ENCODE measurements at places on chromosomes 13 and 19.
A peak's percentile ranks its signal among the peaks of the same experiment; 100 is the strongest.

DNA sequence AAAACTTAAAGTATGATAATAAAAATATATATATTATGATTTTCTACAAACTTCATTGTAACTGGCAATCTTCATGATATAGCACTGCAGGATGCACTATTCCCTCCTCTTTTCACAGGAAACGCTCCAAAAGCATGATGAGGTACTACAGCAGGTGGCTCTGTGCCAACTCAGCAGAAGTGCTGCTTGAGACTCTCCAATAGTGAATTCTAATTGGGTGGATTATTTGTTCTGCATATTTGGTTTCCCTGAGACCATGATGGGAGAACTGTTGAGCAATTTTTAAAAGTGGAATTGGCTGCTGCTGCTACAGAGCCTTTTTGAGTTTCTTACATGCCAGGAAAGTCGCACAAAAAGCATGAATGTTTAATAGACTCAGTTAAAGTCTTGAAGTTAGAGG is 1782.4 kb upstream of the PCDH20 start:
- DNase-seq: no peak

- no peak for DNase-seq
Measured at GRCh38 chr19:29415507-29415906, 110.3 kb upstream of the VSTM2B start.

DNA sequence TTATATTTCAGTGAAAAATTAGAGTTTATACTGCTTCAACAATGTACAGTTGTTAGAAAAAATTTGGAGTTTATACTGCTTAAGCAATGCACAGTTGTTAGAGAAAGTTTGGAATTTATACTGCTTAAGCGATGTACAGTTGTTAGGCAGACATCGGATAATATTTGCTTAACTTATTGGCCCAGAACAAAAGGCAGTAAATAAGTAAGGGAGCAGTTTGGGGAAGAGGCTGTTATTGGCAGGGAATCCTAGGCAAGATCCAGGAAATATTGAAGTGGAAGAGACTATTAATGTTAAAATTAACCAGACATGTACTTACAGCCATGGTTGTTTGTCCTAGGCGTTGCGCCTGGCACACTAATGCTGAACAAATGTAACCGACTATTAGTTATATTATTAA is 166.9 kb downstream of the GPC5 start:
- DNase-seq: no peak

- DNase-seq: no peak
Measured at GRCh38 chr19:44572581-44572900, 40.8 kb upstream of the IGSF23 start.

- DNase-seq: no peak
Measured at GRCh38 chr13:24202215-24202614, 41.7 kb downstream of the SPATA13 start.

- no peak for DNase-seq
Measured at GRCh38 chr13:27911521-27911920, 8.3 kb upstream of the PDX1 start.

DNA sequence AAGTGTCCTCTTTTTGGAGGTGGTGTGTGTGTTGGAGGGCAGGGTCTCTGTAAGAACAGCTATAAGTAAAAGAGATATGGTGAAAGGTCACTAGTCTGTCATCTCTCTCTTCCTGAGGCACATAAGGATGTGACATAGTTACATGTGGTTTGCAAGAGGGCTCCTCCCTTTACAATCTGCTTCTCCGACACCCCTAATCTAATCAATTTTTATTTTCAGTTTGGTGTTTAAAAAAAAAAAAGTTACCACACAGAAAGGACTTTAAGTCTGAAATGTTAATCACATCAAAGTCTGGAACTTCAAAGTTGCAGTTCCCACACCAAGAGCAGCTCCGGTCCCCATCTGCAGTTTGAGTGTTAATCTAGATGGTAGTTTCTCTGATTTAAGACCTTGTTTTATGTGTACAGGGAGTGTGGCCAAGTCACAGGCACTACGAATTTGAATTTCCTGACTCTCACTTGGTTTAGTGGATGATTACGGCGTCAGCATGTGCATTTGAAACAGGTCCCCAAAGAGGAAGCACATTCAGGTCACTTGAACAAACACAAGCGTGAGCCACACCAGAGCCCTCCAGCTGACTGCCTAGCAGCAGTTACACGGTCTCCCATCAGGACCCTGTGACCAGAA is 53.1 kb downstream of the FOXO1 start:
- peak; percentile 74 for DNase-seq

GRCh38 chr19:29475469-29475868 is 50.3 kb upstream of the VSTM2B start:
- no peak for DNase-seq

DNA sequence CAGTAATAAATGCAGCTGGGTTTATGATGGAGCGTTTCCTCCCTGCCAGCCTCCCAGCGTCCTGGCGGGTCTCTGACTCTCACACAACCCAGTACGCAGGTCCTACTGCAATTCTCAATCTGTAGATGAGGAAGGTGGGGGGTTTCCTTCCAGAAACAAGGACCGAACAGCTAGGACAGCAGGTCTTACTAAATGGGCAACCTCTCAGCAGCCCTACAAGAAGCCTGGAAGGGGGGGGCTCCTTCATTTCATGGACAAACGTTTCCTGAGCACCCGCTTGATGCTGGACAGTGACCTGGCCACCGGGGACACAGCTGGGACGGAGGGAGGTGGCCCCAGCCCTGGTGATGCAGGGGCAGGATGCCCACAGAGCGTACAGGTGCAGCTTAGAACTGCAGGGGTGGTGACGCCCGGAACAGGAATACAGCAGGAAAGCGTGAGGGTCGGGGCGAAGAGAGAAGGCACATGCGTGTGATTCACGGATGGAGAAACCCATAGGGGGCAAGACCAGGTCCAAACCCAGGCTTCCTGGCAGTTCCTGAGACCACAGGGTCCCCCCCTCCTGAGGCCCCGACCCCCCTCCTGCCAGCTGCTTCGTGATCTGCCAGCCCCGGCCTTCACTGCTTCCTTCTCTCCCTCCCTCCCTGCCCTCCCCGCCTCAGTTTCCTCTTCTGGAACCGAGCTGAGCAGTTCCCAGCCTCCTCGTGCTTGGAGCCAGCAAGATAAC is 732 bp upstream of the C2CD4C start:
- DNase-seq: no peak

GRCh38 chr19:2011169-2011568 is 4.3 kb downstream of the BTBD2 start:
- DNase-seq: no peak

DNA sequence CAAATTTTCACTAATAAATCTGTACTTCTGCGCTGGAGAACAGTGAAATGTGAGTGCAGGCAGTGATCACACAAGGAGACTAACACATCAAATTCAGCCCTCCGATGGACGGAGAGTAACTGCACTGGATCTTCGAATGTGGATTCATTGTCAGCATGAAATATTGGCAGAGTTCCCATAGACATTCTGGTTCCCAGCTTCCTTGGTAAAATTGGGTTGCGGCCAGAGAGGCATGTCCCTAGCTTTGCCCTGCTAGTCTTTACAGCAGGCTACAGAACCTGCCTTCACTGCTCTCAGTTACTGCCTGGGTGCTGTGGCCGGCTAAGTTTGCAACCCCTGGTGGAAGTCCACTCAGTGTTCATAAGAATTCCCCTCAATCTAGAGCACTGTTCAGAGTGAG is 32.3 kb upstream of the UQCRFS1 start:
- no peak for DNase-seq

- DNase-seq: no peak
Measured at GRCh38 chr13:32431361-32431760, 3.4 kb upstream of the N4BP2L1 start.

DNA sequence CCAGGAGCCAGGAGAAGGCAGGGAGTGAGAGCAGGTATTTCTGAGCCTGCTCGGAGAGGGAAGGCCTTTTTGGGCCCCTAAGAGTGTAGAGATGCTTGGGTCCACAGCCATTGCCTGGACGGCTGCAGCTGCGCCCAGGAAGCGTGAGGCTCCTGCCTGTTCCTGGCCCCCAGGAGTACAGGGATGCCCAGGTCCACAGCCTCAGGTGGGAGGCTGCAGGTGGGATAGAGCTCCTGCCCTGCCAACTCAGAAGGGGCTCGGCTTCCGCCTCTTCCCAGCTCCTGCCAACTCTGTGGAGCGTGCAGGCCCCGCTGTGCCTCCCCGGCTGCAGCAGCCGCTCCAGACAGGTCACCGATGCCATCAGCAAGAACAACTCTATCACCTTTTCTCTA is 351.0 kb upstream of the PCDH20 start:
- DNase-seq: no peak

GRCh38 chr19:40750874-40751537 is at the start of gene SNRPA:
Gene SNRPA, plus strand, starts transcription at chr19:40751203. Its CDS starts 206 bp downstream, at chr19:40751409.
- DNase-seq: peak; percentile 97

DNA sequence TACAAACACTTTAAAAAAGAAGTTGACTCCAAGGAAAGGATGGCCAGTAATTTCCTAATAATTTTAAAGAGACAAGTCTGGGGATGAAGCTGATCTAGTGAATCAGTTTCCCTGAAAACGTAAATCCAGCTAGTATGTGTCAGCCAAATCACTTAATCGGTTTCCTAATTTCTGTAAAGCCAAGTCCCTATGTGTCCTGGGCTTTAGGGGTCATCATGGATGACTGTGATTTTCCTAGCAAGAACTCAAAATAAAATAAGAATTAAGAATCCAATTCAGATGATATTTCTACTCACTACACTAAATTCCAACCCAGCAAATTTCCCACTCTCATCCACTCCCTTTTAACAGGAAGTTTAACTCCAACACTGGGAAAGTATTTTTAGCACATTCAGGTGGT is 35.9 kb downstream of the ELF1 start:
- DNase-seq: no peak

DNA sequence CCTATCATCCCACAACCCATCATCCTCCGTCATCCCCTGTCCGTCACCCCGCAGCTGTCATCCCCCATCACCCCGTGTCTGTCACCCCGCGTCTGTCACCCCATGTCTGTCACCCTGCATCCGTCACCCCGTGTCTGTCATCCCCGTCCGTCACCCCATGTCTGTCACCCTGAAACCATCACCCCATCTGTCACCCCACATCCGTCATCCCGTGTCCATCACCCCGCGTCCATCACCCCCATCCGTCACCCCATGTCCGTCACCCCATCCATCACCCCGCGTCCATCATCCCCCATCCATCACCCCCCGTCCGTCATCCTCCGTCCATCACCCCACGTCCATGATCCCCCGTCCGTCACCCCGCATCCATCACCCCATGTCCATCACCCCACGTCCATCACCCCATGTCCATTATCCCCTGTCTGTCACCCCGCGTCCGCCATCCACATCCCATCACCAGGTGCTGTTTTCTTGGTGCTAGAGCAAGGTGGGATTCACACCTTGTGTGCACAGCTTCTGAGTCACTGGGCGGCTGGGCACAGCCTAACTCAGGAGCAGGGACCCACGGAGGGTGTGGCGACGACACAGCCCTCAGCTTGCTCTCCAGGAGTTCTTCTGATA is 24.2 kb downstream of the RASA3 start:
- DNase-seq: no peak

DNA sequence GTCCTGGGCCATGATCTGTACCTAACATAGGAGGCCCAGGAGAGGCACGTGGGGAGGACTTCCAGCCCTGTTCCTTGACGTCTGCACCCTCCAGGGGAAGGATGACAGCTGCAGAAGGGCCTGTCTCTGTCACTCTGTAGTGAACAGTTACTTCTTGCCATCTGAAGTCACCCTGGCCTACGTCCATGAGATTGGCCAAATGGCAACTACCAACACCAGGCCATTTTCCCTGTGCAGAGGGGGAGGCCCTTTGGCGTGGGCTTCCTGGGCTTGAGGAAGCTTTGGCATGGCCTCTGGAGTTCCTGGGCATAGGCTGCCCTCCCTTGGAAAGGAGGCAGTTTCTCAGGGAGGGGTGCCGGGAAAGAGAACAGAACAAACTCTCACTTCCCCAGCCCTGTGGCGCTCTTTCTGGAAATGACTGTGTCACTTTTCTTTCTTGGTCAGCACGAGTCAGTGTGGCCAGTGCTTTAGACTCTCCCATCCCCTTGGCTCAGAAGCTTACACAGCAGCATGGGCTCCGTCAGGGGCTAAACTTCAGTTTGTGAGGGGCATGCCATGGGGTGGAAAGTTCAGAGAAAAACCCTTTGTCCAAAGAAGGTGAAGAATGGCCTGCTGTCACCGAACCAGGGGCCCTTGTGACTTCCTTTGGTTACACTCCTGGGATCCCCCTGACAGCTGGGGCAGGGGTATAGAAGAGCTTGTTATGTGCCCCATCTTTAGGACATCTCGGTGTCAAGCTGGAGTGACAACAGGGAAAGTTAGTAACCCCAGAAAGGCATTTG is 5.3 kb downstream of the CARM1 start:
- no peak for DNase-seq

DNA sequence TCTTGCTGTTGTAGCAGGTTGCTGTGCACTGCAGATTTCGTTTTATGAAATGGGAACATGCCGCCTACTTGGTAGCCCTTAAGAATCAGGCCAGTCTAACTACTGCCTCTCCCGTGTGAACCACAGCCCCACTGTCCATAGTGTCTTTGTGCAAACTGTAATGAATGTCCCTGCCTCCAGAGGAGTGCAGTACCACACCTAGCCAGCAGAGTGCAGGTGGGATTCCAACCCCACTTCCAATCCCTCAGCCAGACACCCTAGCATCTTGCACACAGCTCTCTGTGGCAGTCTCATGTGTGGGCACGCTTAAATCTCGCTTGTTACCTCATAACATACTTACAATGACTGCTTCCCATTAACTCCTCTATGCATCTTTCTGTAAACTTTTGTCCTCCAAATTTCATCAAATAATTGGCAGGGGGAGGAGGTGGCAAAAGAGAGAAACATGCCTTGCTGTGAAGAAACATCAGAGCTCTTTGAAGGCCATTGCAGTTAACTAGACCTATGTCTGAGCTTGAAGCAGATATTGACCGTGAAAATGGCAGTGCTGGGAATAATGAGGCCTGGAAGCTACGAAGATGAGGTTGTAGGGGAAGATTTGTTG is 47.2 kb downstream of the ZAR1L start:
- DNase-seq: peak; percentile 36

GRCh38 chr13:50686551-50686950 is 156.9 kb downstream of the DLEU7 start:
- peak; percentile 10 for DNase-seq

DNA sequence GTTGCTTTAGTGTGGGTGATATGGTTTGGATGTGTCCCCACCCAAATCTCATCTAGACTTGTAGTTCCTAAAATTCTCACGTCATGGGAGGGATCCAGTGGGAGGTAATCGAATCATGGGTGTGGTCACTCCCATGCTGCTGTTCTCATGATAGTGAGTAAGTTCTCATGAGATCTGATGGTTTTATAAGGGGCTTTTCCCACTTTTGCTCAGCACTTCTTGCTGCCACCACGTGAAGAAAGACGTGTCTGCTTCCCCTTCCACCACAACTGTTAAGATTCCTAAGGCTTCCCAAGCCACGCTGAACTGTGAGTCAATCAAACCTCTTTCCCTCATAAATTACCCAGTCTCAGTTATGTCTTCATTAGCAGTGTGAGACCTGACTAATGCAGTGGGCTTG is 26.0 kb downstream of the OR10H4 start:
- no peak for DNase-seq

DNA sequence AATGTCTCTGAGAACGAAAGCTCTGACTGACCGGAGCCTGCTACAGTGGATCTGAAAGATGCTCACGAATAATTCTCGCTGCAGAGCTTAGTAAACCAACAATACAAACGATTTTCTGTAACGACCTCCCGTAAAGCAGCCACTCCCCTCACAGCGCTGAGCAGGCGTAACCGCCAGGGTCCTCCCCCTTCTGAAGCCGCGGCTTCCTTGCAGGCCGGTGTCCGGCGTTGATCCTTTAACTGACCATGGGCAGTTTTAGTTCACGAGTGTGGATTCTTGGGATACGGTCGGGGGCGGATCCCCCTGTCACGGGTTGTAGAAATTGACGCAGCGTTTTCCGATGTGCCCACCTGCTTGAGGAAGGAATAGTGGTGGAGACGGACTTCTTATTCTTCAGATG is 75.9 kb downstream of the ATP11A start:
- no peak for DNase-seq

Data from CD4-positive, alpha-beta T cell treated with Interleukin-4 for 1 hour (primary cell).